Activated T-helper 1 cell treated with anti-CD3 and anti-CD28 coated beads, Interleukin-12 subunit alpha, Interleukin-12 subunit beta, Interleukin-2, Interleukin-4 antibody, amounts not matched to agents 30 ng/mL and 10 ng/mL and 1 ng/mL, durations not matched to agents 14 hours and 24 hours and 36 hours (primary cell): ENCODE measurements at places on chromosomes 2 and 18. TPM values are rescaled to one million over a fixed set of nuclear protein-coding genes. Genes with fewer than 3 reads are reported as not detected.

- no peak for DNase-seq
These were observed 83.8 kb upstream of the FAM237A start for GRCh38 chr2:206558492-206558891.

DNA sequence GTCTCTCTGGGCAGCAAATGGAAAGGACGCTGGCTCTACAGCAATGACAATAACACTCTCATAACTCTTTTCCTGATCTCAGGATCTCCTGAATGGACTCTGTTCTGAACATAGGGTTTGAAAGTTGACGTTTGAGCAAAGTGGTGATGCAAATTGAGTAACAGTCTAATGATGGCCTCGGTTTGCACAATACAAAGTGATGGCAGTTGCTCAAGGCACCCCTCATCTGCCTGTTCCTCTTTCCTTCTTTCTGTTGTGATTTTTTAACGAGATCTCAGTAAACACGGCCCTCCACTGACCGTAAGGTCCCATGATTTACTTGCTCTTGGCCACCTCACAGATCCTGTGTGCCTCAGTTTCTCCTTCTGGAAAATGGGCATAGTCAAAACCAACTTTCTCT, 303.6 kb downstream of the SLC8A1 start:
- DNase-seq = no peak

GRCh38 chr2:145957929-145958328, 1438.0 kb upstream of the ZEB2 start:
- DNase-seq = no peak

The CD226 gene
- total RNA-seq = 134 and 141 TPM in 2 replicates
